ENCODE measurements at places on chromosomes 3 and 15.

GRCh38 chr3:60989626-60990441 is 261.4 kb downstream of the FHIT start:
- DNase-seq = no peak

DNA sequence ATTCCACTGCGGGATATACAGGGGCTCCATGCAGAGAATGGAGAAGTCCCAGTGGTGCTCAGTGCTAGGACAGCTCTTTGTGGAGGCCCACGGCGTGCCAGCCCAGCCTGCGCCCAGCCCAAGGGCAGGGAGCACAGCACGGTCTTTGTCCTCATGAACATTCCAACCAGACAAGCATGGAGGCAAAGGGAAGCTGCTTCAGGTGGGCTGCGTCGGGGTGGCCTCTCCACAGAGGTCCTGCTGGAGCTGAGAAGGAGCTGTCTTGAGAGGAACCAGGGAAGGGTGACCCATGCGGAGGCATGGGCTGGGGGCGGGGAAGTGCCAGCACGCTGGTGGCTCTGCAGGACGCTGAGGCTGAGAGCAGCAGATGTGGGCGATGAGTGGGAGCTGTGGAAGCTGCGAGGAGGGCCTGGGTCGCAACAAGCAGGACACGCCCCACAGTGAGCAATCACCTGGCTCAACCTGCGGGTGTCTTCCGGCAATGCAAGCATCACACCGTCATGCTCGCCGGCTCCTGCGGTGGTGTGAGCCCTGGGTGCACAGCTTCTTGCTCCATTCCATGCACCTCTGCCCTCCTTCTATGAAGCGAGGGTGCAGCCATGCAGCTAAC is 14.0 kb upstream of the KLF15 start:
- no peak for DNase-seq

DNA sequence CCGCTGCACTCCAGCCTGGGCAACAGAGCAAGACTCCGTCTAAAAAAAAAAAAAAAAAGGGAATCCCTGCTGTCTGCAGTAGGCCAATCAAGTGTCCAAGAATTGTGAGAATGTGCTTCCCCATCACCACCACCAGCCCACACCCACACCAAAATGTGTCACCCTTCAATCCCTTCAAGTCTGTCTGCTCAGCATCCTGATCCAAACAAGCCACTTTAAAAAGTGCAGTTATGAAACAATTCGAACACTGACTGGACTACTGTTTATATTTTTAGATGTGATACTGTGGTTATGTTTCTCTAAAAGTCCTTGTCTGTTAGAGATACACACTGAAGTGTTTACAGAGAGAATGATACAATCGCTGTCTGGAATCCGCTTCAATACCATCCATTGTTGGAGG is 78.1 kb upstream of the CGNL1 start:
- no peak for DNase-seq

- DNase-seq = peak; percentile 65
These were observed 3.2 kb upstream of the LSG1 start for GRCh38 chr3:194675081-194675640.

DNA sequence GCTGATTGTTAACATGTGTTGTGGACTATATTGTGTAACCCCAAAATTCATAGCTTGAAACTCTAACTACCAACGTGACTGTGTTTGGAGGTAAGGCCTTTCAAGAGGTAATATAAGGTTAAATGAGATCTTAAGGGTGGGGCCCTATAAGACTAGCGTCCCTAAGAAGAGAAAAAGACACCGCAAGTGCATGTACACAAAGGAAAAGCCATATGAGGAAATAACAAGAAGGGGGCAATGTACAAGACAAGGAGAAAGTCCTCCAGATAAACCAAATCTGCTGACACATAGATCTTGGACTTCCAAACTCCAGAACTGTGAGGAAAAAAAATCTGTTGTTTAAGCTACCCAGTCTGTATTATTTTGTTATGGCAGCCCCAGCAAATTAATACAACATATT is 8.6 kb downstream of the DMXL2 start:
- DNase-seq = no peak

- DNase-seq = no peak
These were observed 11.8 kb upstream of the UCN2 start for GRCh38 chr3:48575366-48575765.

DNA sequence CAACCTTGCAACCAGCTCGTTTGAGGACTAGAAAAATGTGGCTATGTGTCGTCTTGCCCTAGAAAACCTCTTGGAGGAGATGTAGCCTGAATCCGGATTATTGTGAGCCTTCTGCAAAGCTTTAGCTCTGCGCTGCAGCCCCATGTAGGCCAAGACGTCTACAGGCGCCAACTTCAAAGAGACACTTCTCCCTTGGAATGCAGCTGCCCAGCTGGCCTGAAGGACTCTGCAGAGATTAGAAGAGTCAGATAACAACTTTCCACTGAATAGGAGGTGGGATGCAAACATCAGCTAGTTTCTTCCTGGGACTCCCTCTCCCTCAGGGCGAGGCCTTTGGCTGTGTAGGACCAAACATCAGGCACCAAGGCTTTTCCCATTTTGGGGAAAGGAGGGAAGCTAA is 356.5 kb upstream of the IL12A start:
- no peak for DNase-seq

- DNase-seq = no peak
These were observed 179.3 kb downstream of the FRMD5 start for GRCh38 chr15:44015545-44016305.

DNA sequence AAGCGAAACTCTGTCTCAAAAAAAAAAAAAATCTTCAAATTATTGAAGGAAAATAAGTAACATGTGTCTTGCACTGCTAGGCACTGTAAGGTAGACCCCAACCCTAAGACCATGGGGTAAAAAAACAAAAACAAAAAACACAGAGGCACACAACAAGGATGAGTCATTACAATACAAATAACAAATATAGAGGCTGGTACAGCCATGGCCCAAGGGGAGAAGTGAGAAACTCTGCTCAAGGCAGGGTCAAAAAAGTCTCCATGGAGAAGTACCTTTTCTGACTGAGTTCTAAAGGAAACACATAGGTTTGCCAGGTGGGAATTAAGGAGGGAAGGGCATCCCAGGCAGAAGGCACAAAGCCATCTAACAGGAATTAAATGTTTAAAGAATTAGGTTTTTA is 54.5 kb downstream of the TOP2B start:
- DNase-seq = no peak

DNA sequence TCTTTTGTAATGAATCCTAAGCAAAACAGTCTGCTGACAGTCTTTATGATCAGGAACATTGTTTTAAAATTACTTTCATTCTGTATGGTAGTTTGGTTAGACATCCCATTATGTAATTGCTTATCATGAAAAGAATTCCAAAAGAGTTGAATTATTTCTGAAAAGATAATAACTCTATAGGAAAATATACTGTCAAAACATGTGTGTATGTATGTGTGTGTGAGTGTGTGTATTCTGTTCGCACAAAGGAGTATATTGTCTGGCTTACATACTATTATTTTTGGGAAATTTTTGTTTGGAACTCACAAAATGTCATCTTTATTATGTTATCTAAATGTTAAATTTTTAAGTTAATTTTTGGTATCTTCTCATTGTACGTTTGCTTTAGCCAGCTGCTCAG is 1075.9 kb downstream of the ZPLD1 start:
- DNase-seq = no peak

DNA sequence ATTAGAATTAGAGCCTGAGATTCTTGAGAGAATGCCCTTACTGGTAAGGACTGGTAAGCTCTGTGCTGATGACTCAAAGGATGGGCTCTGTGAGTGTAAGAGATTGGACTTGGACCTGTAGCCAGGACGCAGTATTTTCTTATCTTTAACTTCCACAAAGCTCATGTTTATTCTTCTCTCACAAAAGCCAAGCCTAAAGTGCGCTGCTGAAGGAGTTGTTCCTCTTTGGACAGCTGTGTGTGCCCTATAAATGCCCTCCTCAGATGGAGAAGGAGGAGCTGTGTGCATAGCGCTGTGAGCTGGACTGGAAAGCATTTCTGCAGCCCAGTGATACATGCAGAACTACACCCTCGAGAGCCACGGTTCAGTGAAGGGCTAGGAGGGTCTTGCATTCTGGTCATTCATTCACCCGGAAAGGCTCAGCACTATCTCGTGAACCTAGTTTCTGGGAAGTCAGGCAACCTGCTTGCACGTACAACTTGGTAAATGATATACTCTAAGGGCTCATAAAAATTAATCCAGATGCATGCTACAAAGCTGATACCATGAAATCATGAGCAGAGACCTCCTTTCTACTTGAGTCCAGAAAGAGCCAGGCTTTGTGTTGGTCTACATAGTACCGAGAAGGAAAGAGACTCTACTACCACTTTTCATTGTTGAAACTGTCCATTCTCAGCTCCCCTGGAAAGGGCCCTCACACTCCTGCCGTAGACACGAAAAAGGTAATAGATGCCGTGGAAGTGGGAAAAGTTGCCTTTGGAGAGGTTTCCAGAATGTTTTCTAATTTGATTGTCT is 103.0 kb upstream of the TBL1XR1 start:
- no peak for DNase-seq

DNA sequence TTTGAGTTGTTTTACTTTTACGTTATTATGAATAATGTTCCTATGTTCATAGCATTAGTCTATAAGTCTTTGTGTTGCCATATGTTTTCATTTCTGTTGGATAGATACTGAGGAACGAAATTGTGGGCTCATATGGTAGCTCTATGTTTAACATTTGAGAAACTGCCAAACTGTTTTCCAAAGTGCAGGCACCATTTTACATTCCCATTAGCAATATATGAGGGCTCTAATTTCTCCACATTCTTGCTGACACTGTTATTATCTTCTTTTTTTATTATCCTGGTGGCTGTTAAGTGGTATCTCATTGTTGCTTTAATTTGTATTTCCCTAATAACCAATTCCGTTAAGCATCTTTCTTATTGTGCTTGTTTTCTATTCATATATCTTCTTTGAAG is 1.8 kb upstream of the PIK3R4 start:
- no peak for DNase-seq

GRCh38 chr15:55319537-55320237 is 665 bp downstream of the PIGB start:
- no peak for DNase-seq

- no peak for DNase-seq
These were observed 1.8 kb upstream of the ATP10A start for GRCh38 chr15:25864966-25865365.

- no peak for DNase-seq
These were observed 901 bp upstream of the CLN6 start for GRCh38 chr15:68230157-68231100.

DNA sequence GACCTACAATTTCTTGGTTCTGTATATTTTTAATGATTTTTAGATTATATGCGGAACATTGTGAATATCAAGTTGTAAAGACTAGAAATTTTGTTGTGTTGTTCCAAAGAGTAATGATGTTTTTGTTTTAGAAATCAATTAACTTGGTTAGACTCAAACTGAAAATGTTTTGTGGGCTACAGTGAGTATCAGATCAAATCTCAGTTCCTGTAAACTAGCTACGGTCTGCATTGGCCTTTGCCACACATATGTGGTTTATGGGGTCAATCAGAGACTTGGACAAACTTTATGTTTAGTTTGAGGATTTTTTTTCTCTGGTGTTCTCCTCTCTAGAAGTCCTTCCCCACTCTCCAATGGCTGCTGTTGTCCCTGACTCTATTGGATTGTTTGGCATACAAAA is 308.0 kb upstream of the THRB start:
- DNase-seq = no peak

DNA sequence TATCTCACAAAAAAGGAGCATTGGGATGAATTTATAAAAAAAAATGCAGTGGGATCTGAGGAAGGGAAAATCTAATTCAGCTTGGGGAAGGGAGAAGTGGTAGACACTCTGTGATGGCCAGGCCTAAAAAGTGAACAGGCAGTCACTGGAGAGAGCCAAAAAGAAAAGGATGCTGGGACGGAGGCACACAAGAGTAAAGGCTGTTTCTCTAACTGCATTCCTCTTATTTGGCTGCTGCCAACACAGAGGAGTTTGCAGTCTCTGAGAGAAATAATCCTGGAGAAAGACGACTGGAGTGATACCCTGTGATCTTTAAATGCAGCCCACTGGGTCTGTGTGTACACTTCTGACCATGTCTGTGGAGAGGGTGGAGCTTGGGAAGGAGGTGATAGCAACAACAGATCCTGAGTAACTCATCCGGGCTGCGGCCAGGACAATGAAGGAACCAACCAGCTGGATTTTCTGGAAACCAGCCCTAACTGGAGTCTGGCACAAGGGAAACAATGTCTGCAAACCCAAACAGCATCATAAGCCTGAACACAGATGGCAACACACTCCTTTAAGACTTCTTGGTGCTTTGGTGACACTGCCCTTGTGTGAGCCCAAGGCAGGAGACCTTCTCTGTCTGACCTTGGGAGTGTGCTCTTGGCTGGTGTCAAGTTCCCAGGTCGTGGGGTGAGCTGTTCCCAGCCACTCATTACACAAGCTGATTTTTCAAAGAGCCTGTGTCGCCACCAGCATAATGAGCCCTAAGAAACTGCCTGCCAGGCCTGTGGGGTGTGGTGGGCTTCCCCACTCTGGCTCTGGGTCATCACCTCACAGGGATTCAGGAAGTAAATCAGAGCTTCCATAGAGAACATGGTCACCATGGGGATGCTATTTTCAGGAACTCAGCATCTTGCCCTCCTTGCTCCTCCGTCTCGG is 8.0 kb downstream of the FYCO1 start:
- no peak for DNase-seq

- DNase-seq = no peak
These were observed 30.4 kb downstream of the TRIM71 start for GRCh38 chr3:32848215-32848614.

GRCh38 chr3:65751123-65751700 is 287.5 kb downstream of the MAGI1 start:
- DNase-seq = no peak

- no peak for DNase-seq
These were observed at the start of gene FBN1 for GRCh38 chr15:48645558-48646330. Gene FBN1, minus strand, starts transcription at chr15:48645709. Its CDS starts 940 bp downstream, at chr15:48644769.

GRCh38 chr3:60884005-60884404 is 367.2 kb downstream of the FHIT start:
- DNase-seq = no peak

DNA sequence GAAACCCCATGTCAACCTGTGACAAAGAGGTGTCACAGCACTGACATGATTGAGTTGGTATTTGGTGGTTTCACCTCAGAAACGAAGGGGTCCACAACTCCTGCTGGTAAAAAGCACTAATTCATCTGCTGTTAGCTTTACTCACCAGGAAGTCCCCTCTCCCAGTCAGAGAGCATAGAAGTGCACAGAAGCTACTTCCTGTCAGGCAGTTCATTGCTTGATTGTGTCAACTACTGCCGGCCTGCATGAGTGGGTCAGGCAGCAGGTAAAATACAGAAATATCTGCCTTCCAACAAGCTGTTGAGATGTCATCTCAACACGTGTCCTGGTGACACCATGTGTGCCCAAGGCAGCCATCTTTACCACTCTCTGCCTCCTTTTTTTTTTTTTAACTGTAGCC is 596.6 kb upstream of the NR2F2 start:
- DNase-seq = no peak

DNA sequence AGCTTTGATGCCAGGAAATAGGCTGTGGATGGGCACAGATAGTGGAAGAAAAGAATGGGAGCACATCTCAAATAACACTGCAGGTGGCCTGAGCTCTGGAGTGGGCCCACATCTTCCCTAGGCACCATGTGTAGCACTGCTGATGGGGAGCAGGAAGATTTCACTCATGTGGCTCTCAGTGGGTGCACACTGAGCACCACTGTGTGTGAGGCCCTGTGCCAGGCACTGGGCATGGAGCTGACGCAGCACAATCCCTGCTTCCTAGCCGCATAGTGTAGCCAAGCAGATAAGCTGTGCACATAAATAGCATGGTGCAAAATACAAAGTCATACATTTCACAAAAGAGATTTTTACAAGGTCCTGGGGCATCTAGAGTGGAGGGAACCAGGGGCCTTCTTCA is 101.6 kb downstream of the MOBP start:
- DNase-seq = no peak
